ENCODE measurements at places on chromosomes 7 and 10. TPM values are rescaled to one million over a fixed set of nuclear protein-coding genes. Genes with fewer than 3 reads are reported as not detected.

DNA sequence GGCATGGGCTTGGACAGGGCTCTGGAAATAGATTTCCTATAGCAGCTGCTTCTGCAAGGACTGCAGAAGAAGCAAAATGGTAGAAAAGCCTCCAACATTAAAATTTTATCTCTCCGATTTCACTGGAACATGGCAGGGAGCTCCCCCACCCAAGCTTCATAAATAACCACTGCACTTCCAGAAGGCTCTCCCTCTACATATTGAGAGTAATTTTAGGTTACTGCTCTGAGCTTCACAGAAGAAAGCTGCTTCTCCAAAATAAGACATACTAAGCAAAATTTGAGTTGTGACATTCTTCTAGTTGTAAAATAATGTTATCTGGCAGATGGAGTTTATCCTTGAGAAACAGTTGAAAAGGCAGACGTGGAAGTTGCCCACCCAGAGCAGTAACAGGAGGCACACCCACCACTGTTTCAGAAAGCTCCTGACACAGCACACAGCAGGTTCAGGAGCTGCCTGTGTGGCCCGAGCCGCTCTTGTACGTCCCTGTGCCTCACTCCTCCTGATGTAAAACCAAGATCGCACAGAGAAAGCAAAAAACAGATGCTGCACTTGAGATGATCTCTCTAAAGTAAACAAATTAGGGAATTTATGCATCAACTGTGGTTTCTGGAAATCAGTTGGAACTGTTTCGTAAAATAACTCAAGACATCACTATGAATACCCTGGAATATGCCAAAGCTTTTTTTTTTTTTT is 621.0 kb downstream of the PARD3 start:
- DNase-seq, result no peak

GRCh38 chr10:78260141-78260540 is 226.5 kb downstream of the RPS24 start:
- no peak for DNase-seq

- no peak for DNase-seq
Observed at GRCh38 chr7:132162556-132163144, 413.6 kb downstream of the PLXNA4 start.

GRCh38 chr7:50264908-50265307 is 39.6 kb upstream of the IKZF1 start:
- DNase-seq, result no peak

DNA sequence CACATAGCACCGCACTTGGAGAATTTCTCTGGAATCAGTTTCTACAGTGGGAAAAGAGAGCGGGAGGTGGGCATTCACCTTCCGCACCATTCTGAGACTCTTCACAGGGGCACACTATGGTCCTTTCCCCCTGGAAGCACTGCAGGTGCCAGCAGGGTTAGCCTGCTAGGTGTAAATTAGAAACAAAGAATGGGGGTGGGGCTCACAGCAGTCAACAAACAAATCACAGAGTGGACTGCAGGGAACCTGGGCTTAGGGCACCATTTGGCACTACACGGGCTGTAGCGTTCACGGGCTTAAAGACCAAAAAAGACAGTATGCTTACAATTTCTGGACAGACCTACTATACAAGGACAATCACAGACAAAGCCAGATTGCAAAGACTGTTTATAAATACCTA is 8.0 kb upstream of the PKD1L1 start:
- DNase-seq, result no peak

DNA sequence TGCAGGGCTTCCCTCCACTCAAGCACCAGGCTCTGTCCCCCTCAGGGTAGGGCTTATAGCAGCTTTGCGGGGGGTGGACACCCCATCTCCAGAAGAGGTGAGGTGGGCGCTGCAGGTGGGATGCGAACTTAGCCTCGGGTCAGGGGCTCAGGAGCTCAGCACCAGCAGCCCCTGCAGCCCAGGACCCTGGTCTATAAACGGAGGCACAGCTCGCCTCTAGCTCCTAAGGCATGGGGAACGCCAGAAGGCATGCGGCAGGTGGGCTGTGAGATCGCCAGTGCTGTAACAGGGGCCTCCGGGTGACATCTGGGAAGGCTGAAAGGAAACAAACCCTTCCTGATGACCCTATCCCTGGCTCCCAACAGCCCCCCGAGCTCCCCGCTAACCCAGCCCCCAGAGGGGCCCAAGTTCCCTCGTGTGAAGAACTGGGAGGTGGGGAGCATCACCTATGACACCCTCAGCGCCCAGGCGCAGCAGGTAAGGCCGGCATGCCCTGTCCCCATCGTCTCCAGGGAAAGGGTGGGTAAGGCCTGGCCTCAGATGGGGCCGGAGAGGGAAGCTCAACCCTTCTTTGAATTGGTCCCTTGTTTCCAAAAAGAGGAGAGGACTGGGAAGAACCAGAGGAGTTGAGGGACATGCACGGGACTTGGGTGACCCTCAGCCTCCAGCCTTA is 4.2 kb downstream of the NOS3 start:
- no peak for DNase-seq

DNA sequence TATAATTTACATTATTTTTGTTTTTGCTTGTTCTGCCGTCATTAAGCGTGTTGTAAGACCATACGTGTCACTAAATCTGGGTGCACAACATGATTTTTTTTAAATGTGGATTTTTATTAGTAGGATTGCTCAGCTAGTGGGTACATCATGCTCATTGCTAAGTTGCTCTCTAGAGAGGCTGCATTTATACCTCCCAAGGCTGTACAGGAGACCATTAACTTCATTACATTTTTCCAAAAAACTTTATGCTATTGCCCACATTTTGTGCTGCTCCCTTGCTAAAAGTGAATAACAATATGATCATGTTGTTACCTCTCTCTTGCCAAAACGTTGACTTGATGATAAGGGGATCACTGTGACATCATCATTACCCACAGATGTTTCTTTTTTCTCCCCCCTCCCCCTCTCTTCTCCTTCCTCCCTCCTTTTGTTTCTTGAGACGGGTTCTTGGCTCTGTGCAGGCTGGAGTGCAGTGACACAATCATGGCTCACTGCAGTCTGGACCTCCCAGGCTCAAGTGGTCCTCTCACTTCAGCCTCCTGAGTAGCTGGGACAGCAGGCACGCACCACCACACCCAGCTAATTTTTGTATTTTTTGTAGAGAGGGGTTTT is 65.1 kb downstream of the BMPR1A start:
- DNase-seq, result no peak

GRCh38 chr7:116800594-116800993 is 61.8 kb upstream of the CAPZA2 start:
- no peak for DNase-seq

- no peak for DNase-seq
Observed at GRCh38 chr7:45402480-45403218, 171.5 kb upstream of the ADCY1 start.

DNA sequence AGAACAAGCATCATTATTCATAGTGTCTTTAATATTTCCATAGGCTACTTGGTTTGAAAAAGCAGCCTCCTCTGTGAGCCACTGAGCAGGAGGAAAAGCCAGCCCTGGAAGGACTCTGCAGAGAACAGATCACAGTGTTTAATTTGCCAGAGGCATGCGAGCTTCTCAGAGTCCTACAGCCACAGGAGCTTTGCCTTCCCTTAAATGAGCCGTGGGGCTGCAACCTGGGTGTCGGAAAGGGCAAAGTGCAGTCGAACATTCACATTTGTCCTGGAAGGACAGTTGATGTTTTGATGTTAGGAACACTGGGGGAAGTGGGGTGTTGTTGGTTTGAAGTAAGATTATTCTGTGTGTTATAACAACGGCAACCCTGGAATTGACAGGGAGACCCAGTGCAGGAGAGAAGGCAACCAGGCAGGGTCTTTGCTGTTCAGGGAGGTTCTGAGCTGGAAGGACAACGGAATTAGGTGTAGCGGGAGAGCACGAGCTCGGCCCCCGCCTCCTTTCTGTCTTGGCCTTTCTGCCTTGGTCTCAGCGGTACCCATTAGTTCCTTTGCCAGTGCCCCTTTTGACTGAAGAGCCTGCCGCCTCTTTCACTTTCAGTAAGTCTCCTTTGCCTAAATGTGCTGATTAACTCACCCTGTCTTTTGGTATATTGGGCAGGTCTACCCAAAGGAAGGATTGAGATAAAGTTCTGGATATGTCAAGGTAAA is 192.3 kb upstream of the PITRM1 start:
- no peak for DNase-seq

- DNase-seq, result no peak
Observed at GRCh38 chr10:43202657-43203447, 64.0 kb downstream of the RASGEF1A start.

DNA sequence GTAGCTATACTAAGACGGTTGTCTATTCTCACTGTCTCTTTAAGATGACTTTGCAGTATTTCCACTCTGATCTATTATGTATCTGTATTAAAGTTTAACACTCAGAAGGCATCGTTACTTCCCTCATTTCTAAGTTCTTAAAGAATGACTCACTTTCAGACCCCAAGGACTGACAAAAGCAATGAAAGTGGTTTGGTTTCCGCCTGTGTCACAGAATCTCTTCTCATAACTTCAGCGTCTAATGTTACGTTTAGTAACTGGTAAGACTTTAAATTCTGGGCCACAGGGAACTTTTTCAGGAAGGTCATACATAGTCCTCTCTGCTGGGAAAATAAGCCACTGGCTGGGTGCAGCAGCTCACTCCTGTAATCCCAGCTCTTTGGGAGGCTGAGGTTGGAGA is 892.0 kb upstream of the AUTS2 start:
- no peak for DNase-seq

GRCh38 chr7:88969167-88969566 is 173.6 kb upstream of the TEX47 start:
- no peak for DNase-seq

DNA sequence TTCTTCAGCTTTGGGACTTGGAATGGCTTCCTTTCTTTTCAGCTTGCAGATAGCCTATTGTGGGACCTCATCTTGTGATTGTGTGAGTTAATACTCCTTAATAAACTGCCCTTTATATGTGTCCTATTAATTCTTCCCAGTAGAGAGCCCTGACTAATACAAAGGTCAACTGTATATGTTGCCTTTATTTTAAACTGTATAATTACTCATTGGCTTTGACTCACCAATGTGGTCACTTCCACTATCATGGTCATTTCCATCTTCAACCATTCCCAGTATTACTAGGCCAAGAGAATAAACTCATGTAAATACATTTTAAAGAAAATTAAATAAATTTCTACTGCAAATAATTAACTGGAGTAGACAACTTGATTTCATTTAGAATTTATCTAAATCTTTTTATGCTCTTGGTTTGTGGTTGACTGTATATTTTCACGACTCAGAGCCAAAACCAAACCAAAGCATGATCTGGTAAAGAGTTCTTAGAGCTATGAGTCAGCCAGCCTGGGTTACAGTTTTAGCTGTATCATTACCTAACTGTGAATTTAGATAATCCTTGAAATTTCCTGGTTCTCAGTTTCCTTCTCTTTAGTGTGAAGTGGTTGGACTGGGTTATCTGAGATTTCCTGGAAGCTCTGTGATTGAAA is 188.4 kb downstream of the PPP1R3A start:
- no peak for DNase-seq

DNA sequence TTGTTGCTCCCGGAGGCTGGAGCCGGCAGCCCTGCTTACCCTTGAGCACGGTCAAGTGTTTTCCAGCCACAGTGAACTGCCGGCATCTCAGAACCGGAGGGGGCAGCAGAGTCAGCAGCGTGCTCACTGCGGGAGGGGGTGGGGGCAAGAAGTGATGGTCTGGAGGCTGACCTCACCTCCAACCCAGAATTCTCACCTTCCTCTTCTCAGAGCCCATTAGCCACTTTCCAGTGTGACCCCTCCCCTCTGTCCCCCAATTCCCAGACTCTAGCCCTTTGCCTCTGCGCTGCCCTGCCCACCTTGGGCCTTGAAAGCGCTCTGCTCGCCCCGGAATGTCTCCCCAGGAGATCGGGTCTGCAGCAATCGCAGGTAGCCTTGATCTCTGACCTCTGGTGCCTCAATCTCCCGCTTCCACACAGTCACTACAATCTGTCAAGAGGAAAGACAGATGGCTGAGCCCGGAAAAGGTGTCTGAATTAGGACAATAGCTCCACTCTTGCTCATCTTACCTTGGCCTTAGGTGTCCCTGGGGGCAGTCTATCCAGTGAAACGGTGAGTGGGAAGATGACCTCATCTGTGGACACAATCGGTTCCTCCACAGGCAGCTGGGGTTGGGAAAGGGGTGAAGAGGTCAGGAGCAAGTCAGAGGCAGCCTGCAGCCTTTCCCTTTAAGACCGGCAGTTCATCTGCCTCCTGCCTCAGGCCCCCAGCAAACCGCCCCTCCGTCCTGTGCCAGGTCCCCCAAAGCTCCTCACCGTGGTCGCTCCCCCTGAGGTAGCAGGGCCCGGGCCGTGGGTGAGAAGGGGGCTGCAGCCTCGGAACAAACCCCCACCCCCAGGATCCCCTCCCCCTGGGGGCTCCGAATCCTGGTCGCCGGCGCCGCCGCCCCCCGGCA is 942 bp downstream of the TRAPPC14 start:
- no peak for DNase-seq

GRCh38 chr7:119720541-119720940 is 552.4 kb upstream of the KCND2 start:
- no peak for DNase-seq

- no peak for DNase-seq
Observed at GRCh38 chr10:69571618-69572158, 1.5 kb downstream of the NEUROG3 start.

- no peak for DNase-seq
Observed at GRCh38 chr10:52633266-52633665, 139.3 kb downstream of the MBL2 start.

- DNase-seq, result no peak
Observed at GRCh38 chr10:97034301-97034700, 151.5 kb downstream of the SLIT1 start.

- no peak for DNase-seq
Observed at GRCh38 chr7:152006336-152006735, 19.1 kb upstream of the GALNT11 start.

DNA sequence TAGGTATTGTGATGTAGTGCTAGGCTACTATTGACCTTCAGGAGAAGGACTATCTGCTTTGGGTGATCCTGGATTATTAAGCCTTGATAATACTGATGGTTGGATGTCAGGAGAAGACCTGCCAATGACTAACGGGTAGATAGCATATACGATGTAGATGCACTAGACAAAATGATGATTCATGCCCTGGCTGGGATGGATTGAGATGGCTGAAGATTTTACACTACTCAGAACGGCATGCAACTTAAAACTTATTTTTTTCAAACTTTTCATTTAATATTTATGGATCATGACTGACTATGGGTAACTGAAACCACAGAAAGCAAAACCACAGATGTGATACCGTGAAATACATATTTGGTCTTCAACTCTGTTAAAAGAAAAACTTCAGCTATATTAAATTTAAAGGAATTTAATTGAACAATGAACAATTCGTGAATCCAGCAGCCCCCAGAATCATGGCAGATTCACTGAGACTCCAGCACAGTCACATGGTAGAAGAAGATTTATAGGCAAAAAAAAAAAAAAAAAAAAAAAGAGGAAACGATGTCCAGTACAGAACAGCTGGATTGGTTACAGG is 124.6 kb upstream of the CDK13 start:
- no peak for DNase-seq

DNA sequence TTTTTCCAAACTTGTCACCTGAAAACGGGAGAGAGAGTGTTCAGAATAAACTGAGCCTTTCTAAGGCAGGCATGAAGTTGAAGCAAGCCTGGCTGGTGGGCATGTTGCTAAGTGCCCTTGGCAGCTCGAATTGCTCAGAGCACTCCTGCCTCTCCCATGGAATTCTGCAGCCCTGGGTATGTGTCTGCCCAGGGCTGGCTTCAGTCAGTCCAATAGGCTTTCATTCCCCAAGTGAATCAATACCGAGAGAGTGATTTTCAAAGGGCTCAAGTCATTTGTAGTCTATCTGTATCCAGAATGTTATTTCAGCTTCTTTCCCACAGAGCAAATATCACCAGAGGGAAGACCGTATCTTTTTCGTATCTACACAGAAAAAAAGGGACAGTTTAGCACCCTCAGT is 415.5 kb upstream of the COBL start:
- DNase-seq, result no peak

SLC18A3 gene
- polyA plus RNA-seq, result not detected

HMX3 gene
- 0.21 TPM for polyA plus RNA-seq

TFPI2 gene
- 7.8 TPM for polyA plus RNA-seq

DKK1 gene
- 24.8 TPM for polyA plus RNA-seq

SKIDA1 gene
- 3.7 TPM for polyA plus RNA-seq
